ENCODE measurements at places on chromosomes 13 and 19.
A peak's percentile ranks its signal among the peaks of the same experiment; 100 is the strongest.

GRCh38 chr13:50521831-50522149 lies 321.7 kb downstream of the DLEU7 start:
- H3K27ac ChIP-seq, result no peak overlapping the region
- H3K36me3 ChIP-seq, result no peaks in the 10 kb centered on the region
- no peaks in the 10 kb centered on the region for H3K27me3 ChIP-seq

DNA sequence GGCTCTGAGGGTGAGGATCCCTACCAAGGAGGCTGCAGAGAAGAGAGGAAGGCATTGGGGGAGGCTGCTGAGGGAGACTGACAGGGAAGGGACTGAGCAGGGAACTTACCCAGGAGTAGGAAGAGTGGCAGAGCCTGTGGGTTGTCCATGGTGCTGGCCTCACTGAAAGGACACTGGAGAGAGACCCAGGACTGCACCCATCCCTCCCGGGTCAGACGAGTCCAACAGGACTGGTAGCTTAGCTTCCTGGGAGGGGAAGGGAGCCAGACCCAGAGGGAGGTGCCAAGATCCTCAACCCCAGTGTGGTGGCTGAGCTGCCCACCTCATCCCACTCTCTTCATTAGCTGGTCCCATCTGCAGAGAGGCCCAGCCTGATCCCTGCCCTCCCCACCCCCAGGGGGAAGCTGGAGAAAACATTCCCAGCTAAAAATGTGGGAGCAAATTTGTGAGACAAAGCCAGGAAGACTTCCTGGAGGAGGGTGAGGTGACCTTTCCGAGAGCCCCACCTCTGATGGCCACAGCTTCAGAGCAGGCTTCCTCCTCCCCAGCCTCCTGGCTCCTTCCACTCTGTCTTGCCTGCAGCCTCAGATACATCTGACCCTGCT lies at the start of gene VSIG10L:
VSIG10L (minus strand) TSS at position 164 of the 605 bp plus-strand sequence; CDS start at position 149, 15 bp downstream.
- H3K4me1 ChIP-seq, result peaks cover 15% of the 10 kb centered on the region
- DNase-seq, result peak; percentile 36
- H3K4me3 ChIP-seq, result no peak within 1 kb of the TSS

GRCh38 chr19:52028027-52028779 lies at the start of gene ZNF614:
Gene ZNF614 (minus strand): TSS chr19:52028379. CDS start chr19:52025745, 2,634 bp downstream.
- DNase-seq, result peak; percentile 88
- H3K4me1 ChIP-seq, result peaks cover 11% of the 10 kb centered on the region
- H3K4me3 ChIP-seq, result peak within 1 kb of the TSS; percentile 99

GRCh38 chr13:62643799-62644524 lies 1228.3 kb upstream of the PCDH20 start:
- no peak overlapping the region for H3K4me3 ChIP-seq
- no peaks in the 10 kb centered on the region for H3K36me3 ChIP-seq
- no peaks in the 10 kb centered on the region for H3K4me1 ChIP-seq
- H3K27ac ChIP-seq, result no peak overlapping the region
- no peak for DNase-seq

- H3K36me3 ChIP-seq, result no peaks in the 10 kb centered on the region
- no peaks in the 10 kb centered on the region for H3K4me1 ChIP-seq
- no peaks in the 10 kb centered on the region for H3K27me3 ChIP-seq
- DNase-seq, result no peak
- no peak overlapping the region for H3K4me3 ChIP-seq
Measured at GRCh38 chr13:91758724-91759123, 360.3 kb downstream of the GPC5 start.

GRCh38 chr19:48493718-48494401 lies 17.8 kb downstream of the LMTK3 start:
- H3K27ac ChIP-seq, result no peak overlapping the region
- H3K4me1 ChIP-seq, result peaks cover 37% of the 10 kb centered on the region
- H3K36me3 ChIP-seq, result no peaks in the 10 kb centered on the region
- H3K27me3 ChIP-seq, result peaks cover 4% of the 10 kb centered on the region
